ENCODE measurements at places on chromosomes 1 and 21.
A peak's percentile ranks its signal among the peaks of the same experiment; 100 is the strongest.

GRCh38 chr1:59564192-59564891 is 250.4 kb upstream of the HOOK1 start:
- no peaks in the 10 kb centered on the region for H3K27me3 ChIP-seq
- peaks cover 6% of the 10 kb centered on the region for H3K36me3 ChIP-seq
- no peak overlapping the region for H3K27ac ChIP-seq
- H3K4me1 ChIP-seq, result peaks cover 28% of the 10 kb centered on the region
- H3K4me3 ChIP-seq, result no peak overlapping the region

DNA sequence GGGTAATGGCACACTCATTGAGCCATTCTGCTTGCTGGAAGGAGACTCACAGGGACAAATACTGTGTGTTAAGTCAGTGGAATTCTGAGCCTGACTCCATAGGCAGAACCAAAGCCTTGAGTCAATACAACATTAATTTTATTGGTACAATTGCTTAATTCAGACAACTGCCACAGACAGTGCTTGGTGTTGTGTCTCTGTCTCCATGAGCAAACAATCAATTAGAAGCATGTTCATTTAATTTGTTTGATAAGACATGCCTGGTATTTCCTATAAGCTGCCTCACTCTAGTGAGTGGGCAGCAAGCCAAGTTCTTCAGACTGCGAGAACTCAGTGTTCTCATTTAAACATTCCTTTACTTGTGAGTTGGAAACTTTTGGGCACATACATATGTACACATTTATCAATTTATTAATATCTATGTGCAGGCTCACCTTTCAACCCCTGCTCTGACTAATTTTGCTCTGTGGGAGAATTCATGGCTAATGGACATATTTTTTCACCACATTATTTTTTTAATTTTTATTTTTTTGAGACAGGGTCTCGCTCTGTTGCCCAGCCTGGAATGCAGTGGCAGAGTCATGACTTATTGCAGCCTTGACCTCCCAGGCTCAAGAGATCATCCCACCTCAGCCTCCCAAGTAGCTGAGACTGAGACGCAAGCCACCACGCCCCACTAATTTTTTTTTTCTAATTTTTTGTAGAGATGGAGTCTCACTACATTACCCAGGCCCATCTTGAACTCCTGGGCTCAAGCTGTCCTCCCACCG is 4.5 kb upstream of the SRSF10 start:
- no peak overlapping the region for H3K4me3 ChIP-seq
- no peaks in the 10 kb centered on the region for H3K36me3 ChIP-seq
- peaks cover 11% of the 10 kb centered on the region for H3K4me1 ChIP-seq

GRCh38 chr1:89605692-89606091 is 27.2 kb upstream of the LRRC8C start:
- no peaks in the 10 kb centered on the region for H3K27me3 ChIP-seq
- H3K36me3 ChIP-seq, result no peaks in the 10 kb centered on the region
- no peak overlapping the region for H3K27ac ChIP-seq
- no peak for DNase-seq
- H3K4me3 ChIP-seq, result no peak overlapping the region
- peaks cover 38% of the 10 kb centered on the region for H3K4me1 ChIP-seq

GRCh38 chr21:29145852-29146453 is 15.5 kb downstream of the MAP3K7CL start:
- peaks cover 5% of the 10 kb centered on the region for H3K36me3 ChIP-seq
- no peak overlapping the region for H3K4me3 ChIP-seq
- no peak overlapping the region for H3K27ac ChIP-seq
- H3K4me1 ChIP-seq, result no peaks in the 10 kb centered on the region
- no peak for DNase-seq
- no peaks in the 10 kb centered on the region for H3K27me3 ChIP-seq

DNA sequence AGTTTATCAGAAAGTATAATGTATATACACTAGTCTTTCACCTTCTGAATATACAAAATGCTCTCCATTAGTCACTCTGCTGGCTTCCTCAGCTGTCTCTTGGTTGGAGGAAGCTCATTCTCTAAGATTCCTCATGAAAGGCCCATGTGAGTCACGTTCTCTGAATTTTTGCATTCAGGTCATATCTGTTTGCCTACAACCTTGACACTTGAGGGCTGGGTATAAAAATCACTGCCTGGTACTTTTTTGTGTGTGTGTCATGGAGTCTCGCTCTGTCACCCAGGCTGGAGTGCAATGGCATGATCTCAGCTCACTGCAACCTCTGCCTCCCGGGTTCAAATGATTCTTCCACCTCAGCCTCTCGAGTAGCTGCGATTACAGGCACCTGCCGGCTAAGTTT is 2.8 kb upstream of the GALNT2 start:
- no peak overlapping the region for H3K4me3 ChIP-seq
- DNase-seq, result no peak
- H3K4me1 ChIP-seq, result peaks cover 18% of the 10 kb centered on the region
- H3K27me3 ChIP-seq, result no peaks in the 10 kb centered on the region
- no peak overlapping the region for H3K27ac ChIP-seq

DNA sequence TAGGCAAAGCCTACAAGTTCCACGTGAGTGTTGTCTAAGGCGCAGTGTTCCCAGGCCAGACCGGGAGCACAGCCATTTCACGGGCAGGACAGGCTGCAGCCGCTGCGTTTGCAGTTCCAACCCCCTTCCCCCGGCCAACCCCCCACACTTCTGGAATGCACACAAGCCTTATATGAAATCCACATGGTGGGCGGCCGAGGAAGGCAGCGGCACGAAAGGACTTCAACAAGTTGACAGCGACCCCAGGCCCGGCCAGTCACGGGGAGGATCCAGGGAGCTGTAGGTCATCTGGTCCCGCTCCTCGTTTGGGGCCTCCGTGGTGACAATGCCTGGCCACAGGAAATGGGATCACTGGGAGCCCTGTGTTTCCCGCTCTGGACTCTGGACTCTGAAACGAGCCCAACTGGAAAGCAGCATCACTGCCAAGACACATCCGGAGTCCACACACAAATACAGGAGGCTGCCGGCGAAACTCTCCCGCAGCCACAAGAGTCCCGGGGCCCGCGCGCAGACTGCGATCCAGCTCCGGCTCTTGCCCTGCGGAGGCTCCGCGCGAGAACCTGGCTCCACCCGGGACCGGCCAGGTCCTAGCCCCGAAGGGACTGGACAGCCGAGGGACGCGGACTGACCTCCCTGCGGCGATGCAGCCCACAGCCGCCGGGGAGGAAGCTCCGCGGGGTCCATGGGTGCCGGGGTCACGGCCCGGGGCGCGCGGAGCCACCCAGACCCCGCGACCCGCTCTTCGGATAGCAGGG is 794 bp downstream of the NID1 start:
- H3K27me3 ChIP-seq, result peaks cover 32% of the 10 kb centered on the region
- DNase-seq, result peak; percentile 18
- H3K36me3 ChIP-seq, result no peaks in the 10 kb centered on the region
- peak overlapping the region; percentile 84 for H3K4me3 ChIP-seq

DNA sequence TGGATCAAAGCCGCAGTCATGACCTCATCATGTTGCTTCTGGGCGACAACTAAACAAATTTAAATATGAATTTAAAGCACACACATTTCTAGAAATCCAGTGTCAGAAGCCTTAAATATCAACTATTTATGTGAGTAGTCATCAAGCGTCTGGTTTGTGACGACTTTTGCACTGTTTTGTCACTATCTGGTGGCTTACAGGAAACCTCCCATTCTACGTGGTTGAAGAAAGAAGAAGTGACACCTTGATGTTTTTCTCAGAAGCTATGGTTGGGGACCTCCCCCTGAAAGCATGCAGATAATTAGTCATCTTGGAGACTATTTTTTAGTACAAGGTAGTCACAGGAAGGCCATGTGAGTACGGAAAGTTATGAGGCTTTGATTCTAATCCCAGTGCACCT is 58.5 kb downstream of the TENT5C start:
- H3K4me3 ChIP-seq, result peak overlapping the region; percentile 64
- peaks cover 91% of the 10 kb centered on the region for H3K4me1 ChIP-seq
- H3K36me3 ChIP-seq, result no peaks in the 10 kb centered on the region
- peak overlapping the region; percentile 99 for H3K27ac ChIP-seq
- no peaks in the 10 kb centered on the region for H3K27me3 ChIP-seq

GRCh38 chr1:151993734-151994496 is at the start of gene S100A10:
S100A10 (minus strand) TSS chr1:151993859; CDS start chr1:151986230, 7,629 bp downstream.
- peak within 1 kb of the TSS; percentile 92 for H3K27ac ChIP-seq
- peak; percentile 52 for DNase-seq
- peaks cover 6% of the 10 kb centered on the region for H3K27me3 ChIP-seq
- peaks cover 14% of the 10 kb centered on the region for H3K4me1 ChIP-seq
- peak within 1 kb of the TSS; percentile 90 for H3K4me3 ChIP-seq

- H3K27me3 ChIP-seq, result no peaks in the 10 kb centered on the region
- no peaks in the 10 kb centered on the region for H3K36me3 ChIP-seq
- H3K27ac ChIP-seq, result no peak overlapping the region
- DNase-seq, result no peak
- no peaks in the 10 kb centered on the region for H3K4me1 ChIP-seq
Measured at GRCh38 chr1:57195436-57195941, 228.4 kb downstream of the DAB1 start.

DNA sequence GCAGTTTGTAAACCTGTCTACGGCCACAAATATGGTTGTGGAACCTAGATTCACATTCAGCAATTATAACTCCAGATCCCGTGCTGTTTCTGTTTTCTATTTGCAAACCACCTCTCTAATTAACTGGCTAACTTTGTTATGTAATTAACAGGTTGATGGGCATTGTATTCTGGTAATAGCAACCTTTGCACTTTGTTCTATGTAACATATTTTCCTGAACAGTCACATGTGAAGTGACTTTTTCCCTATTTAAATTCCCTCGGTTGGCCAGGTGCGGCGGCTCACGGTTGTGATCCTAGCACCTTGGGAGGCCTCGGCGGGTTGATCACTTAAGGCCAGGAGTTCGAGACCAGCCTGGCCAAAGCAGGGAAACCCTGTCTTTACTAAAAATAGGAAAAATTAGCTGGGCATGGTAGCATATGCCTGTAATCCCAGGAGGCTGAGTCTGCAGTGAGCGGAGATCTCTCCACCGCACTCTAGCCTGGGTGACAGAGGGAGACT is 1.4 kb downstream of the ACADM start:
- H3K27ac ChIP-seq, result peak overlapping the region; percentile 95
- DNase-seq, result no peak
- H3K4me1 ChIP-seq, result peaks cover 43% of the 10 kb centered on the region
- no peaks in the 10 kb centered on the region for H3K27me3 ChIP-seq

DNA sequence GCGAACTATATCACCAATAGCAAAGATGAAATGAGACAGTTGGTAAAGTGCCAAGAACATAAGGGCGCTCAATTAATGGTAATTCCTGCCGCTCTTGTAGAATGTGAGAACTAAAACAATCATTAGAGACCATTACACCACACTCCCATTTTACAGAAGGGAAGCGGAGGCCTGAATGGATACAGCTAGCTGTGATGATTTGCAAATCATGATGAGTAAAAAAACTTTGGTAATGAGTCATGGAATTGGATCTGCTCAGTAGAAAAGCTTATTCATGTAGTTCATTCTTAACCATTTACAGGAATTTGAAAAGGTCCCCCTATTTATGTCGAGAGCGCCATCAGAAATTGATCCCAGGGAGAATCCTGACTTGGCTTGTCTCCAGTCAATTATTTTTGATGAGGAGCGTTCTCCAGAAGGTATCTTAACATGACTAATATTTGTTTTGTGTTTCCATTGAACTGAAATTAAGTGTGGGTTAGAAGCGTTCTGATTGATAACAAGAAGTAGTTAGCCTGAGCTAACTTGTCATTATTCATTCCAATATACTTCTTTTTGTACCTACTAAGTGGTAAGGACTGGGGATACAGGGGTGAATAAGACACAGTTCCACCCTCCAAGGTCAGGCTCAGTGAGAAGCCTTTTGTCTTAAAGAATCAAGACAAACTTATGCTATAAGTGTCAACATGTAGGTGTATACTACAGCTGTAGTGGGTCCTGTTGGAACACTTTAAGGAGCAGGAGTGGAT is 812 bp downstream of the TTC4 start:
- H3K27me3 ChIP-seq, result no peaks in the 10 kb centered on the region
- peak overlapping the region; percentile 94 for H3K27ac ChIP-seq
- no peak for DNase-seq
- H3K36me3 ChIP-seq, result peaks cover 10% of the 10 kb centered on the region

GRCh38 chr1:223443397-223443796 is 50.2 kb downstream of the CCDC185 start:
- no peaks in the 10 kb centered on the region for H3K4me1 ChIP-seq
- no peak for DNase-seq
- no peak overlapping the region for H3K4me3 ChIP-seq
- H3K27me3 ChIP-seq, result peaks cover 7% of the 10 kb centered on the region

DNA sequence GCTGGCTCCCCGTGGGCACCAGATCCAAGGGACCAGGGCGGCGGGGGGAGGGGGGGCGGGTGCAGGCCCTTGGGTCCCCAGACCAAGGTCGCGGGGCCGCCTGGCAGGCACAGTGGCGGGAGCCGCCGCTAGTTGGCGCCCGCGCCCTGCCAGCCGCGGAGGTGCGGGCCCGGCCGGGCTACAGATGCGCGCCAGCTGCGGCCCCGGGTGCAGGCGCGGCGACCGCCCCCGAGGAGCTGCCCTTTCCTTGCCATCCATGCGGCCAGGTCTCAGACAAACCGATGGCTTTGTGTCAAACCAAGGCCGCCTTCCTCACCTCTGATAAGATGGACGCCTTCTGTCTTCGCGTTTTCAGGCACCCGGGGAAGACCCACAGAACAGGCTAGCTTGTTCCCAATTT is 2.2 kb upstream of the RUNX3 start:
- no peak overlapping the region for H3K27ac ChIP-seq
- peaks cover 32% of the 10 kb centered on the region for H3K4me1 ChIP-seq
- peaks cover 4% of the 10 kb centered on the region for H3K36me3 ChIP-seq
- peak overlapping the region; percentile 59 for H3K4me3 ChIP-seq
- DNase-seq, result peak; percentile 72
- H3K27me3 ChIP-seq, result no peaks in the 10 kb centered on the region

DNA sequence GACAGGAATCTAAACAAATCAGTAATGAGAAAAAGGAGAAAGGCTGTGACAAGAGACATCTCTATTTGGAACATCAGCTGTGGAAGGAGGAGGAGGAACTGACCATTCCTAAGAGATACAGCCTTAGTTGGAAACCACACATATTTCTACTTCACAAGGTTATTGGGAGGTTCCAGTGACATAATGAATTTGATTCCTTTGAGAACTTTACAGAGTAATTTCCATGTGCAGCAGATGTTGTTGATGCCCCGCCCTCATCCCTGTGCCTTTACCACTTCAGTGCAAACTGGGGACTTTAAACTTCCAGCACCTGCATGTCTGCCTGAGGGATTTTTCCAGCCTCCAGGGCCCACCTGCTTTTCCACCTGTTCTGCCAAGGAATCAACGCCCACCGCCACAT is 9.3 kb upstream of the ST6GALNAC5 start:
- peaks cover 18% of the 10 kb centered on the region for H3K27me3 ChIP-seq
- no peaks in the 10 kb centered on the region for H3K36me3 ChIP-seq
- H3K27ac ChIP-seq, result no peak overlapping the region
- no peak for DNase-seq

- H3K4me3 ChIP-seq, result no peak overlapping the region
- H3K27me3 ChIP-seq, result no peaks in the 10 kb centered on the region
- H3K4me1 ChIP-seq, result no peaks in the 10 kb centered on the region
- no peak for DNase-seq
- no peaks in the 10 kb centered on the region for H3K36me3 ChIP-seq
Measured at GRCh38 chr21:36535618-36536241, 55.8 kb upstream of the CLDN14 start.
